ENCODE measurements at places on chromosomes 4 and X. TPM values are rescaled to one million over a fixed set of nuclear protein-coding genes. Genes with fewer than 3 reads are reported as not detected.

The DMD gene
- total RNA-seq = 1.8 TPM

The SFRP2 gene
- total RNA-seq = not detected

The MPC1L gene
- total RNA-seq = not detected

The UTP3 gene
- total RNA-seq = 34.3 TPM

The CLDN22 gene
- total RNA-seq = not detected

The PABPC1L2B gene
- not detected for total RNA-seq
